HCT116 (cell line): ENCODE measurements at places on chromosomes 2 and 18. TPM values are rescaled to one million over a fixed set of nuclear protein-coding genes. Genes with fewer than 3 reads are reported as not detected.

GRCh38 chr2:239247401-239248245 is 153.2 kb downstream of the HDAC4 start:
- DNase-seq, result peak; percentile 99

CCDC74B gene
- 3.2 TPM for total RNA-seq

DSC1 gene
- not detected for total RNA-seq

GRCh38 chr2:64610316-64610855 is 43.3 kb downstream of the SERTAD2 start:
- no peak for DNase-seq

LRP1B gene
- 0.34 TPM for total RNA-seq

DNA sequence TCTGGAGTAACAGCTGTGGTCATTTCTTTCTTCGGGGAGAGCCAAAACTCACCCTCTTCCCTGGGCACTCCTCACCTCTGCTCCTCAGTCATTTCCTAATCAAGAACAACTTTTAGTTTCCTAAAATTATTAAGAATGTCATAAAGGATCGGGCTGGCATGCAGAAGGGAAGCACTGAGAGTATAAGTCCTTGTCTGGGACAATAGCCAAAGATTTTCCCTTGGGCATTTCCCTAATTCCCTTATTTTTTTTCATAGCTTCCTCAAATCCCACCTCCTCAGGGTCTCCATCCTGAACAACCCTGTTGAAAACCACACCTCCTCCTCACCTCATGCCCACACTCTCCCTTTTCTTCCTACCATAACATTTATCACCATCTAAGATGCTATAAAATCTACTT is 115.0 kb downstream of the MREG start:
- no peak for DNase-seq

DNA sequence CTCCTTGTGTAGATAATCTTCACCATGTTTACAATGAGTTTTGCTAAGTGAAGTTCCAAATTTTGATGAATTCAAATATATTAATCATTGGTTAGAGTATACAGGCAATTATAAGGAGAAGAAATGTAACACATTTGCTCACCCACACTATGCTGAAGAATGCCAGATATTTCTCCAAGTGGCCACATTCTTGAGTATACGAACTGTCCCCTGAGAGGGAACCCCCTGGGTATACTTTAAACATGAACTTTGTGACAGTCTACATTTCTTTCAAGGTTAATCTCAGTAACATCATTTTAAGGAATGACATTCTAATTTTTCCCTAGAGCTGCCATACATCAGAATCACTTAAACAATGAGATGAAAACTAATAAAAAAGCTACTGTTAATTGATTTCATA is 39.8 kb upstream of the CDKL4 start:
- DNase-seq, result no peak

DNA sequence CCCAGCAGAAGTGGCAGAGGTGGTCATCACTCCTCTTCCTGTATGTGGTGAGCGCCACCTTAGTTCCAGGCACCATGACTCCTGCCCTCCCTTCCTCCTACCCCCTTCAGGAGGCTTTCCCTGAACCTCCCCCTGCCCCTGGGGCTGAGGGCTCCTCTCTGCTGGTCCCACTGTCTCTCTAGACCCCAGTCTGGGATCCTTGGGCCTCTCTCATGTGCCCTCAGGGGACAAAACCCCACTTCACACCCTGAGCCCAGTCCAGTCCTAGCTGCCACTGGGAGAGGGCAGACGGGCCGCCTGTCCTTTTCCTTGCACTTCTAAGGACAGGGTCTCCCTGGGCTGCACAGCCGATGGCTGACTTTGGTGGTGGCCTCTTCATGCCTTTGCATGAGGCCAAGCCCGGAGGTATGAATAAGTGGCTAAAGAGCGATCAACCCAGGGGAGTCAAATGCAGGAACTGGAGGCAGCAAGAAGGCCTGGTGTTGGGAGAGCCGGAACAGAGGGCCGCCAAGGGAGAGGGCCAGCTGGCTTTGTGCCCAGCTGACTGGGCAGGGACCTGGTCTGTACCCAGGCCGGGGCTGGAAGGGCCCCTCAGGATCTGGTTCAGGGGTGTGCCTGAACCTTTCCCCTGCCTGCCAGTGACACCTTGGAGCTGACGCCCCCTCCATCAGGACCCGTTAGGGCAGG is 29.5 kb downstream of the GLI2 start:
- DNase-seq, result no peak

DNA sequence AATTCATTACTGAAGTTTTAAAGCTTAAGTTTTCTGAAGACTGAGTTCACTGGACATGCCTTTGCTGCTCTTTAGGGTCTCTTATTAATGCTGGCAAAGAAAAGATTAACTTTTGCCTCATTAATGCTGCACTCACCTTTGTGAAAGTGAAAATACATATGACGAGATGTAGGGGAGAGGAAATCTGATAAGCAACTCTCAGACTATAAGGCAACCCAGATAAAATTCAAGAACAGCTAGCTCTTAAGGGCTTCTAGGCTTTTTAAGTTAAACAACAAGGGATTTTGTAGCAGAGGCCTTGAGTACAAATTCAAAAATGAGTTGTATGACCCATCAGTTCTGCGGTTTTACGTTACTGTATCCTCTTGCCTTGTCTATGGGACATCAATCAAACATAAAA is 143.7 kb downstream of the USP34 start:
- no peak for DNase-seq

TFPI gene
- 29.1 TPM for total RNA-seq

DNA sequence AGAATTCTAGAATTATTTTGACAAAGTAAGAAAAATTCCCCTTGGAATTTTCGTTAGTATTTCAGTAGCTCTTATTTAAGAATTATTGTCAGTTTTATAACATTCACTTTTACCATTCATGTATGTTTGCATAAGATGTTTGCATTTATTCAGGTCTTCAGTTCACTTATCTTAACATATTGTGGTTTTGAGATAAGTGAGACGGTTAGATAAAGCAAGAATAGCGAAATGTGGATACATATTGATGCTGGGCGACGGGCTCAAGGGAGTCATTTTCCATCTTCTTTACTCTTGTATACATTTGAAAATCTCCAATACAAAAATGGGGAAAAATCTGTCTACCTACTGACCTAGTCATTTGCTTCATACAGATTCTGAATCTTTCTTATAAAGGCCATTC is 156.7 kb upstream of the HDAC4 start:
- DNase-seq, result no peak

GRCh38 chr18:68991286-68991685 is 193.4 kb downstream of the CCDC102B start:
- no peak for DNase-seq

DSC3 gene
- total RNA-seq, result 7.6 TPM
